Posterior cingulate gyrus (tissue), 11 donors: ENCODE measurements at places on chromosomes 7 and 10.

- DNase-seq = no peak
These were observed 346.7 kb upstream of the PLXDC2 start for GRCh38 chr10:19469521-19469920.

DNA sequence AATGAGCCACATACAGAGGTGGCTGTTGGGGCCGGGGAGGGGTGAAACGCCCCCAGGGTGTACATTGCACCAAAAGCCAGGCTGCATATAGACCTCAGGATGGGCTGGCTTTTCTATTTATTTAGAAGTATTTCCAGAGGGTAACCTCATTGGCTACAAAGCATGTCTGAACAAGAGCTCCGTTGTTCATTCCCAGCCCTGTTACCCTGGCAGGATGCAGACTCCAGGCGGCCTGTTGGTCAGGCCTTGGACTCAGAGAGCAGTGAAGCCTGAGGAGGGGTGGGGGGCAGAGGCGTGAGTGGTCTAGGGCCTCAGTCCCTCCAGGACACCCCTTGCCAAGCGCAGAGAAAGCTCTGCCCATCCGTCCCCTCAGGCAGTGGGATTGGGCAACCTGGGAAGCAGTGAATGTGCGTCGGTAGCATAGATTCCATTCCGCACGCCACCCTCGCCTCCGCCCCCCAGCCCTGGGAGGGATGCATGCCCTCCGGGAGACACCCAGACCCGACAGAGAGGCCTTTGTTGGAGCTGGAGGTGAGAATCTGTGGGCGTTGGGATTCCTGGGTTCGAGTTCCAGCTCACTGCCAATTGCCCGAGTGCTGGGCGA, 41.9 kb downstream of the TCF7L2 start:
- no peak for DNase-seq

DNA sequence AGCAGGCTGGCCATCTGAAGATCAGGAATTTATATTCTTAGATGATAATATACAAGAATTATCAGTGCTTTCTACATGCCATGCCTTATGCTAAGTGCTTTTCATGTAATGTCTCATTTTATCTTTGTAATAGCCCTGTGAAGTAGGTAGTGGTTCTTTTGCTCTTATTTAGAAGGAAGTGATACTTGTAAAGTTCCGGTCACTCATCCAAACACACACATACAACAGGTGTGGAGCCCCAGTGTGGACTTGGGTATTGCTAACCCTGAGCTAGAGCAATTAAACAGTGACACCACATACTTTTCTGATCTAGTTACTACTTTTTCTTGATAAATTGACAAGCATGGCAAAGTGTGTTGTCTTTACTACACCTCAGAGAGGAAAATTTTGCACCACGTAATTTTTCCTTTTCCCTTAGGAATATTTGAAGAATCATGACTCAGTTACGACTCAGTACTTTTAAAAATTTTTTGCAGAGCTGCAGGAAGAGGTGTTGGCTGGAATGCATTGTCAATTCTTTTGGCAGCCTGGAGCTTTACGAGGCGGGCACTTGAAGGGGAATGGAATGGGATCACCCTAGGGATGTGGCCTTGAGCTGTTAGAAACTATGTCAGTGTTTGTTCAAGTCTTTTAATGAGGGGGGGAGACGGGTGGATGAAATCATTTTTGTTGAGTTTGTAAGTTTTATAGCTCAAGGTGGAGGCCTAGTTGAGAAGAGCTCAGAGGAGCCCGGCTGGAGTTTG, 212.5 kb upstream of the CELF2 start:
- DNase-seq = no peak

DNA sequence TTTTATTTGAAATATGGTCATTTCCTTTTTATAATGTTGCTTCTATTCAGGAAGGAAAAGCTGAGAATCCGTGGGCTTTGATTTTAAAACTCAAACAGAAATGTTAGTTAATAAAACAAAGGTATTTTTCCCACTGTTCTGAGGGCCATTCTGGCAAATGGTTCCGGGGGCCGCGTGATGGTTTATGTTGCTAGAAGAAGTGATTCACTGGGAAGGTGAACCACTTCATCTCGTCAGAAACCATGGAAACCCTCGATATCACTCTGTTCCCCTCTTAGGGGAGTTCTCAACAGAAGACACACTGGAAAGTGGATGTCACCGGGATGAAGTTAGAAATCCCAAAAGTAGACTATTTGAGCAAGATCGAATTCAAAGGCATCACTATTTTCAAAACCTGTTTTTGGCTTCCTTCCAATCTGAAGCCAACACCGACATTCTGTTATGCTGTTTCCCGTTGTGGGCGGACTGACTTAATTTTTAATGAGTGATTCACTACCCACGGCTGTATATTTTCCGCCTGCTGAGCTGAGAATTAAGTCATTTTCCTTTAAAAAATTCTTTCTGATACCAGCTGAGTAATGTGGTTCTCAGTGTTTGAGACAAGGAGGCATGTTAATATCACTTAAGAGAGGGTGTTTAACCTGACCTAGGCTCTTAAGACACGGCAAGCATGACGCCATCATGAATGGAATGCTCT, 84.1 kb downstream of the PTPRE start:
- no peak for DNase-seq

- DNase-seq = no peak
These were observed 240.5 kb upstream of the GPR26 start for GRCh38 chr10:123425680-123426079.
